ENCODE measurements at places on chromosomes 6 and 20. TPM values are rescaled to one million over a fixed set of nuclear protein-coding genes. Genes with fewer than 3 reads are reported as not detected.
A peak's percentile ranks its signal among the peaks of the same experiment; 100 is the strongest.

DNA sequence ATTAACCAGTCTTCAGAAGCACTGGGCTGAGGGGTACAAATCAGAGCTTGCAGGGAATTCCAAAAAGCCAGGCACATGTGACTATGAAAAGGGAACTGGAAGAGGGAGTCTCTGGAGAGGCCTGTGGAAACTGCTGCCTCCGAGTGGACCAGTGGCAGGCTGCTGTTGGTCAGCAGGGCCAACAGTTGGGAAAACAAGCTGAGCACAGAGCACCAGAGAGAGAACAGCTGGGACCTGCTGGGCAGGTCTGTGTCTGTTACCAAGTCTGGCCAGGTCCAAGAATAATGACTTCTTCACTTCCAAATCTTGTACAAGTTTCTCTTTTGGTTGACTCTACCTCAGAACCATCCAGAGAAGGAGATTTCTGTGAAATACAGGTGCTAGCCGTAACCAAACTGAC lies 81.4 kb downstream of the LIN28B start:
- DNase-seq = peak; percentile 26

- H3K27me3 ChIP-seq = no peaks in the 10 kb centered on the region
- H3K4me1 ChIP-seq = peaks cover 6% of the 10 kb centered on the region
- H3K36me3 ChIP-seq = peaks cover 2% of the 10 kb centered on the region
- no peak overlapping the region for H3K4me3 ChIP-seq
- DNase-seq = no peak
Observed at GRCh38 chr6:17484201-17484849, 90.9 kb downstream of the CAP2 start.

- no peak overlapping the region for H3K4me3 ChIP-seq
- DNase-seq = no peak
- H3K36me3 ChIP-seq = no peaks in the 10 kb centered on the region
- H3K27ac ChIP-seq = no peak overlapping the region
- H3K27me3 ChIP-seq = peaks cover 47% of the 10 kb centered on the region
- peaks cover 28% of the 10 kb centered on the region for H3K4me1 ChIP-seq
Observed at GRCh38 chr6:157233686-157234085, 89.6 kb downstream of the TMEM242 start.

- no peaks in the 10 kb centered on the region for H3K27me3 ChIP-seq
- peaks cover 37% of the 10 kb centered on the region for H3K4me1 ChIP-seq
- no peak overlapping the region for H3K27ac ChIP-seq
- no peak overlapping the region for H3K4me3 ChIP-seq
- no peaks in the 10 kb centered on the region for H3K36me3 ChIP-seq
- no peak for DNase-seq
Observed at GRCh38 chr6:85115376-85115775, 334.5 kb upstream of the NT5E start.

The NRSN1 gene
- not detected for total RNA-seq

The MYB gene
- total RNA-seq = 5.1 TPM

The SMPDL3A gene
- 2.8 TPM for total RNA-seq

The DDRGK1 gene
- 60.6 TPM for total RNA-seq
